Hepatocyte (in vitro differentiated cells): ENCODE measurements at places on chromosomes 5 and 9. TPM values are rescaled to one million over a fixed set of nuclear protein-coding genes. Genes with fewer than 3 reads are reported as not detected.

The COL5A1 gene
- total RNA-seq, result 163 and 342 TPM in 2 replicates

The CREB3 gene
- total RNA-seq, result 54.6 and 69.6 TPM in 2 replicates

The STING1 gene
- 7.7 and 12.6 TPM in 2 replicates for total RNA-seq

The RANBP17 gene
- total RNA-seq, result 17.1 and 20.0 TPM in 2 replicates

The TMEM232 gene
- 2.4 TPM in 2 replicates for total RNA-seq
